NB4 (cell line): ENCODE measurements at places on chromosomes 5 and 9.
A peak's percentile ranks its signal among the peaks of the same experiment; 100 is the strongest.

DNA sequence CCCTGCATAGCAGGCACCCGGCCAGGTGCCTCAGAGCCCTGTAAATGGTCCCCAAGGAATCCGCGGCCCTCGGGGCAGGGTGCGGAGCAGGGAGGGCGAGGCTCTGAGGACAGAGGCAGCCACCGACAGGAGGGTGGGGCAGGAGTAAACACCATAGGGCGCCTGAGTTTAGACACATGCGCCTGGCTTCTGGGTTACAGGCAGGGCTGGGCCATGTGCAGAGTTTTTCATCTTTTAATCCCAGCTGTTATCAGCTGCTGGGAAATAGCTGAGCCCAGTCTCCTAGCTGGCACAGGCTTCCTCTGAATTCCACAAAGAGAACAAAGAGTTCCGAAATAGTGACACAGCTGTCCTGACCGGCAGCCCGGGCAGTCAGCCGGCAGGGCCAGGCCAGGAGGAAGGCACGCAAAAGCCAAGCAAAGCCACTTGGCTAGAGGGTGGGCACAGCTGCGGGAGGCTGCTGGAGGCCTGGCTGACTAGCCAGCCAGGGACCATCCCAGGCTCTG is 98.9 kb upstream of the PHYKPL start:
- no peak for DNase-seq

- DNase-seq = no peak
Observed at GRCh38 chr9:135693265-135693664, 6.0 kb downstream of the SOHLH1 start.

- no peak for DNase-seq
Observed at GRCh38 chr5:137228816-137229215, 270.3 kb downstream of the SPOCK1 start.

- DNase-seq = no peak
Observed at GRCh38 chr9:86217076-86217755, 42.2 kb downstream of the C9orf153 start.

- peak; percentile 66 for DNase-seq
Observed at GRCh38 chr9:128689820-128690683, 1.0 kb downstream of the SET start.
